ENCODE measurements at places on chromosomes 2 and 18. TPM values are rescaled to one million over a fixed set of nuclear protein-coding genes. Genes with fewer than 3 reads are reported as not detected.

Gene RGPD8
- 16.3 TPM for total RNA-seq

Gene CYP26B1
- under 0.01 TPM for total RNA-seq

Gene PLB1
- 0.30 TPM for total RNA-seq

Gene IFIH1
- total RNA-seq, result 8.4 TPM

Gene KDM3A
- 18.5 TPM for total RNA-seq

Gene POTEJ
- total RNA-seq, result not detected

Gene FZD7
- total RNA-seq, result 0.46 TPM

Gene CNGA3
- total RNA-seq, result not detected

Gene IL37
- not detected for total RNA-seq

Gene SETBP1
- 6.2 TPM for total RNA-seq

Gene RSAD2
- 4.2 TPM for total RNA-seq

Gene SERPINB3
- total RNA-seq, result not detected

Gene ALPI
- not detected for total RNA-seq
